NCI-H1436 (cell line): ENCODE measurements at places on chromosomes 1 and 21.

GRCh38 chr1:228753786-228754360 lies 18.6 kb downstream of the RHOU start:
- DNase-seq = no peak

DNA sequence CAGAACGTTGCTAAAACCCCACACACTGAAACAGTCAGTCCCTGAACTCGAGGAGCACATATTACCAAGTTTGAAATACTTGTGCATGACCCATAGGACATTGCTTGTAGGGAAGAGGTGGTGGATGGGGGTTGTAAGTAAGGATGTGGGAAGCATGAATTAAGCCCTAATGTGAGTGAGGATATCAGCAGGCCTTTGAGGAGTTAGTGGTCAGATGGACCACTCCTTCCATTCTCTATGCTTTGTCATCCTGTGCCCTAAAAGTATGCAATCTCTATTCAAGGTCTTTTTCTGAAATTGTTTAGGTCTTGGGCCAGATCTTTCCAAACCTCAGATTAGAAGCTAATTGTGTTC lies 70.9 kb upstream of the SAMSN1 start:
- no peak for DNase-seq

- DNase-seq = peak; percentile 15
These were observed 974 bp upstream of the FNBP1L start for GRCh38 chr1:93446837-93447451.

DNA sequence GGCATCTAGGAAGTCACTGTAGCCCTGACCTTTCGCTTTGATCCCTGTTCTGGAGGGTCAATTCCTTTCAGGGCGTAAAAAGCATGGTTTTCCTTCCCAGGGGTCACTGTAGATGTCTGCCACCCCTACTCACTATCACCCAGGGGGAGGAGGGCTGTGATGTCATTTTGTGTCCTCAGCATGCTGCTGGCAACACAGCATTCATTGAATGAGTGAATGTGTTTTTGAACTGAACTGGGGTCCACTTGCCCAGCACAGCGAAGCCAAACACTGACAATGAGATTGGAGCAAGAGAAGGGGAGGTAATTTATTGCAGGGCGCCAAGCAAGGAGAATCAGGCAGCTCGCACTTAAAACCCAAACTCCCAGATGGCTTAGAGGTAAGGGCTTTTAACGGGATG lies 78.2 kb upstream of the PGBD5 start:
- DNase-seq = no peak

DNA sequence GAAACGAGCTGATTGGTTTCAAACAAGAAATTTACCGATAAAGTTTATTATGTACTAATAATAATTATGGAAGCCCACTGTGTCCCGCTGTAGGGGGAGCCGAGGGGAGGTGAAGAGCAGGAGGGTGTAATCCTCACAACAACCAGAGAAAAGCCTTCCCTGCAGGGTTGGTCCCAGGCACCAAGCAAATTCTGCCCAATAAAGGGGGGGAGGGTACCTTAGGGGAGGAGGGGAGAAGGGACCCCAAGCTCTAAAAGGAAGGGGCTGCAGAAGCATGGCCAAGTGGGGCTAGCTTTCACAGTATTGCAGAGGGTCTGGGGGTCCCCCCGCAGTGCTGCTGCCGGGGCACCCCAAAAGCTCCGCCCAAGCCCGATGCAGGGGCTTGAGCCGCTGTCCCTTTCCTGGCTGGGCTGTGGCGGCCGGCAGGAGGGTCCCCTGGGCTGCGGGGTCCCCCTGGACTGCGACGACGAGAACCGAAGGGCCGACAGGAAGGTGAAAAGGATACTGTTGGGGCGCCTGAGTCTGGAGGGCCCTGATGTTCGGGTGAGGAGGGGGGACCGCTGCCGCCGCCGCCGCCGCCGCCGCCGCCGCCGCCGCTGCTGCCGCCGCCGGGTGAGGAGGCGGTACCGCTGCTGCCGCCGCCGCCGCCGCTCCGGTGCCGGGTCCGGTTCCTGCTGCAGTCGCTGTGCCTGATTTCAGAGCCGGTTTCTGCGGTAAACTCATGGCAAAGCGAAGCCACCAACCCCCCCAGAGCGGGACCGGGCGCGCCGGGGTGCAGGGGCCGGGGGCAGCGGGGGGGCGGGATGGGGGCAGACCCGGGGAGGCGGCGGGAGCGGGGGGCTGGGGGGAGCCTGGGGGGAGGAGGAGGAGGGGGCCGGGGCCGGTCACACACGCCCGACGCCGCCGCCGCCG lies 771 bp downstream of the EIF4G3 start:
- peak; percentile 9 for DNase-seq

- no peak for DNase-seq
These were observed 8.2 kb downstream of the RCOR3 start for GRCh38 chr1:211267204-211267857.

GRCh38 chr1:110604586-110605148 lies 1.5 kb downstream of the KCNA2 start:
- DNase-seq = no peak

- peak; percentile 27 for DNase-seq
These were observed 47.8 kb upstream of the SRSF10 start for GRCh38 chr1:24027838-24028468.
